ENCODE measurements at places on chromosomes 12 and 14. TPM values are rescaled to one million over a fixed set of nuclear protein-coding genes. Genes with fewer than 3 reads are reported as not detected.

SLCO1C1 gene
- total RNA-seq: not detected

GNB3 gene
- 5.2 TPM for total RNA-seq

ZFHX2 gene
- 0.35 TPM for total RNA-seq

PZP gene
- not detected for total RNA-seq

CLEC4D gene
- total RNA-seq: not detected

RGS6 gene
- not detected for total RNA-seq

DHRS2 gene
- total RNA-seq: not detected

RTL1 gene
- total RNA-seq: not detected

MYH6 gene
- not detected for total RNA-seq

NFE2 gene
- total RNA-seq: not detected

PTPN6 gene
- total RNA-seq: 189 TPM

GPX2 gene
- not detected for total RNA-seq

SMOC1 gene
- not detected for total RNA-seq

BDKRB1 gene
- not detected for total RNA-seq

All from CD4-positive, alpha-beta memory T cell (primary cell).